Cardiac muscle cell (in vitro differentiated cells and primary cell): ENCODE measurements at places on chromosomes 6 and 20. TPM values are rescaled to one million over a fixed set of nuclear protein-coding genes. Genes with fewer than 3 reads are reported as not detected.

SOX18 gene
- total RNA-seq = 0.06 and 0.14 TPM in 2 replicates

HLA-DOA gene
- total RNA-seq = 0.25 and 0.74 TPM in 2 replicates

C6orf132 gene
- 1.7 and 2.7 TPM in 2 replicates for total RNA-seq

PRSS35 gene
- total RNA-seq = 60.2 and 89.7 TPM in 2 replicates

LRP11 gene
- total RNA-seq = 11.3 and 11.9 TPM in 2 replicates

DNA sequence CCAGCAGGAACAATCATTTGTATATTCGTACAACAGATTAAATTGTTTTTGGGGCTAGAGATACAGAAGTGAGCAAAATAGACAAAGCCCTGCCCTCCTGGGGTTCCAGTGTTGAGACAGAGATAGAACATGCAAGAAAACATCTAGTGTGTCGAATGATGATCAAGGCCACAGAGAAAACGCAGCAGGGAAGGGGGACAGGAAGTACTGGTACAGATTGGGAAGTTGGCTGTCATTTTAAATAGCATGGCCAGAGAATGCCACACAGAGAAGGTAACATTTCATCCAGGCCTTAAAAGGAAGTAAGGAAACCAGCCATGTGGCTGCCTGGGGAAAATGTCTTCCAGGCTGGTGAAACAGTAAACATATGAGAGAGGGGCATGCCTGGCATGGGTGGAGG lies 202.6 kb upstream of the MYLIP start:
- no peak overlapping the region for H3K4me3 ChIP-seq
- no peak overlapping the region for H3K27ac ChIP-seq
- no peaks in the 10 kb centered on the region for H3K36me3 ChIP-seq
- DNase-seq = no peak
- peaks cover 6% of the 10 kb centered on the region for H3K4me1 ChIP-seq

DNA sequence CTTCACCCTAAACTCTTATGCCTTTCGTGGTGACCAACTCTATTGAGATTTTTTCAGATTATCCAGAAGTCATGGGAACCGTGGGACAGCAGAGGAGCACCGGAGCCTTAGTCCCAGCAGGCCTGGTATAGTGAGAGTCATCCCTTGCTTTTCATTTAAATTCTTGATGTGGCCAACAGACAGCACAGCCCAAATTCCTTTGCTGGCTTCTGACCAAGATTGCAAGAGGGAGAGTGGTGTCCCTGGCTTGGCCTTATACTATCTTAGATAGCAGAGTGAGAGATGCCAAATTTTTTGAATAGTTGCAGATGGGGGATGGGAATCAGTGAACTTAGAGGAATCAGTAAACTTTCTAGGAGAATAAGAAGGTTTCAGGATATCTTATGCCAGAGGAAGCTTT lies 7.8 kb downstream of the STX11 start:
- no peak overlapping the region for H3K4me3 ChIP-seq
- no peaks in the 10 kb centered on the region for H3K27me3 ChIP-seq
- peak; percentile 97 for DNase-seq
- peak overlapping the region; percentile 84 for H3K27ac ChIP-seq
- no peaks in the 10 kb centered on the region for H3K36me3 ChIP-seq
- H3K4me1 ChIP-seq = peaks cover 14% of the 10 kb centered on the region

DNA sequence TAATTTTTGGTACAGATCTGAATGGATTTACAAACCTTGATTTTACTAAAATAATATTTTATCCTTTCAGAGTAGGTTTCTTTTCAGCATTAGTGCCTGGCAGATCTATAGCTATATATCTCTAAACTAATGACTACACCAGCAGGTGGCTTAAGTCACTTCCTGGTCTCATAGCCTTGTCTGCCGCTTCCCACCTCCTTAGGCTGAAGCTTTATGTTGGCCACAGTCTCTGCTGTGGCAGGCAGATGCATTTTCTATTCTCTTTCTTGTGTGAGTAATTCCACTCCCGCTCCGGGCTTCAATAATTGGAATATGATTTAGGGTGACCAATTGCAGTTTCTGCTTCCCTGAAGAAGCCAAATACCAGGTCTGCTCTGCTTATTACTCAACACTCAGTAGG lies 226.8 kb upstream of the HS3ST5 start:
- DNase-seq = no peak
- no peak overlapping the region for H3K4me3 ChIP-seq
- H3K36me3 ChIP-seq = no peaks in the 10 kb centered on the region
- no peaks in the 10 kb centered on the region for H3K27me3 ChIP-seq

- H3K36me3 ChIP-seq = no peaks in the 10 kb centered on the region
- no peak overlapping the region for H3K27ac ChIP-seq
- H3K4me1 ChIP-seq = no peaks in the 10 kb centered on the region
- no peak overlapping the region for H3K4me3 ChIP-seq
Measured at GRCh38 chr6:133396233-133396983, 155.3 kb downstream of the EYA4 start.

DNA sequence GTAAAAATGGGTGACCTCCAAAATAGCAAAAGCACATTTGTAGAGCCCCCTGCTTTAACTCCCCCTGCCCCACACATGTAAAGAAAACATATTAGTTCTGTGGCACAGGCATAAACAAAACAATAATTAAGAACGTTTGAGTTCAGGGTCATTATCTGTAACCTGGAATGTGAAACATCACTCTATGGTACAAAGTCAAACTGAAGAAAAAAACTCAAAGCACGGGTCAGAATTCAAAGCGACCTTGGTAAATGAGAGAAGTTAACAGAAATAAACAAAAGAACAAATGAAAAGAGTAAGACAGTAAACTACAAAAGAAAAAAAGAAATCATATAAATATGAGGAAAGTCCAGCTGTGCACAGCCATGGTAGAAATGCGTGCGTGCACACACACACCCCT lies 67.5 kb downstream of the PKHD1 start:
- H3K27me3 ChIP-seq = no peaks in the 10 kb centered on the region
- DNase-seq = no peak
- peaks cover 3% of the 10 kb centered on the region for H3K4me1 ChIP-seq
- H3K27ac ChIP-seq = no peak overlapping the region

GRCh38 chr6:89273816-89274215 lies 41.3 kb downstream of the GABRR2 start:
- no peak for DNase-seq
- peak overlapping the region; percentile 80 for H3K27ac ChIP-seq
- no peaks in the 10 kb centered on the region for H3K36me3 ChIP-seq
- H3K27me3 ChIP-seq = no peaks in the 10 kb centered on the region
- peaks cover 9% of the 10 kb centered on the region for H3K4me1 ChIP-seq

DNA sequence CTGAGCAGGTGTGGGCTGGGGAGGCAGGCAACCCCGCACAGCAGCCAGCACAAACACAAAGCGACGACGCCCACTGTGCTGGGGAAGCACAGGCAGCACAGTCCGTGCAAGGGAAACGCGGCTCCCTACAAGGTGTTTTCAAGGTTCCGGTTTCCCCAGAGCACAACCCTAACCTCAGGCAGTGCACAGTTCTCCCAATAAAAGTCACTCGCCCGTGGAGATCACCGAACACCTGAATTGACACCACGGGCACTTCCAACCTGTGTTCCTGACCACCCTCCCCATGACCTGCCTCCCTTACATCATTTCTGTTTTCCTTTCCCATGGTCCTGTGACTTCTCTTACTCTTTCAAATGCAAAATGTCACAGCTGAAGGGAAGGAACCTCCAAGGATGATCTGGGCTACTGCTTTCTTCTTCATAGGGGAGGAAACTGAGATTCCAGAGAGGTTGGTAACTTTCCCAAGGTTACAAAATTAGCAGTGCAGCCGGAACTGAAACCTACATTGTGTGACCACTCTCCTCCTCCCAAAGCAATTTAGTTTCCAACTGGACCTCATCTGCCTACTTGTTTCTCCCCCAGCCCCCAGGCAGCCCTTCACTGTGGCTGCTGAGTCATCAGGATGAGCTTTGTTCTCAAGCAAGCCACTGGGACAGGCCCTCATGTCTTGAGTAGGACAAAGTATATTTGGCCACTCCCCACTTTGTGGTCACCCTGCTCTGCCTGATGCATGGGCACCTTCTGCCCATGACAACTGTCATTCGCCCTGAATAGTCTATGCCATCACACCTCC lies 125.3 kb downstream of the ATXN1 start:
- no peak overlapping the region for H3K27ac ChIP-seq
- H3K36me3 ChIP-seq = no peaks in the 10 kb centered on the region

GRCh38 chr6:14487625-14488024 lies 370.1 kb downstream of the CD83 start:
- H3K27ac ChIP-seq = no peak overlapping the region
- DNase-seq = no peak
- H3K4me3 ChIP-seq = no peak overlapping the region
- H3K27me3 ChIP-seq = no peaks in the 10 kb centered on the region

GRCh38 chr6:74451953-74452352 lies 753.9 kb downstream of the COL12A1 start:
- DNase-seq = no peak
- no peaks in the 10 kb centered on the region for H3K36me3 ChIP-seq
- H3K27me3 ChIP-seq = no peaks in the 10 kb centered on the region
- no peaks in the 10 kb centered on the region for H3K4me1 ChIP-seq

- H3K4me1 ChIP-seq = no peaks in the 10 kb centered on the region
- H3K27me3 ChIP-seq = peaks cover 54% of the 10 kb centered on the region
- H3K4me3 ChIP-seq = no peak overlapping the region
Measured at GRCh38 chr6:40585223-40585622, 1.9 kb downstream of the LRFN2 start.

DNA sequence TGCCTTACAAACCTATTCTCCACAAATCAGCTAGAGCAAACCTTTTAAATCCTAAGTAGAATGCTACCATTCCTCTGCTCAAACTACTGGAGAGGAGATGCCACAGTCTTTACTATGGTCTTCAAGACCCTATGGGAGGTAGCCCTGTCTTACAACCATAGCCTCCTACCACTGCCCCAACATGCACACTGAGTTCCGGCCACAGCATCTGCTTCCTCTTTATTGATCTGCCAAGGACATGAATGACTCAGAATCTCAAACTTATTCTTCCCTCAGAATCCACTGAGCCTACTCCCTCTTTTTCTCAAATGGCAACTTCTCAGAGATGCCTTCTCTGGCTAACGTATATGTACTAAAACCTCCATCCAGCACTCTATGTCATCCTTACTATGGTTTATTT lies 12.2 kb upstream of the ANKEF1 start:
- no peak for DNase-seq

DNA sequence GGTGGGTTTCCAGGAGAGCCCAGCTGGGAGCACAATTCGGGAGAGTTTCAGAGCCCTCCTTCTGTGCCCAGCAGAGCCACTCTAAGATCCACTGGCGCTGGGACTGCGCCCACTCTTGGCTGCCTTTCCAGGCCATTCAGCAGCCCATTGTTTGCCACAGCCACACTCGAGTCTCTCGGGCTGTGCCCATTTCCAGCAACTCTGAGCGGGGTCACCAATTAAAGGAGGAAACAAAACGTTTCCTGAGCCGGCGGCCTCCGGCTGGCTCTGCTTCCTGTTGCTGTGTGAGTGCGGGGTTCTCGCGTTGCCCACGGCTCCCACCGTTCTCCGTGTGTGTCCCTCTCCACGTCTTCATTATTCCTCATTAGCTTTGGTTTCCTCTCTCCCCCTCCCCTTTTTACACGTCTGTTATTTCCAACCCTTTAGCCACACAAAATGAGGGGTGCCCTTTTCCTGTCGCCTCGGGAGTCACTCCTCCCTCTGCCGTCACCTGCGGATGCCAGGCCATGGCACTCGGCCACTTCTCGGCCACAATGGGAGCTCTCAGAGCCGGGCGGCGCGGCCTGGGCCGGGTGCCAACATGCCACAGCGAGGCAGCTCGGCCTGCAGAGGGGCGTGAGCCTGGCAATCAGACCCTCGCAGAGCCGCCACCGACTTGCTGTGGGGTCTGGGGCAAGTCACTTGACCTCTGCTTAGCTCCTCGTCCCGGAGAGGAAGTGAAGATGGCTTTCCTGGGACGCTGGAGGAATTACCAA lies 94.3 kb upstream of the NKX2-2 start:
- peaks cover 26% of the 10 kb centered on the region for H3K27me3 ChIP-seq
- H3K4me3 ChIP-seq = no peak overlapping the region
- no peaks in the 10 kb centered on the region for H3K36me3 ChIP-seq
- no peak for DNase-seq
- no peaks in the 10 kb centered on the region for H3K4me1 ChIP-seq
